ENCODE measurements at places on chromosomes 1 and 21.

DNA sequence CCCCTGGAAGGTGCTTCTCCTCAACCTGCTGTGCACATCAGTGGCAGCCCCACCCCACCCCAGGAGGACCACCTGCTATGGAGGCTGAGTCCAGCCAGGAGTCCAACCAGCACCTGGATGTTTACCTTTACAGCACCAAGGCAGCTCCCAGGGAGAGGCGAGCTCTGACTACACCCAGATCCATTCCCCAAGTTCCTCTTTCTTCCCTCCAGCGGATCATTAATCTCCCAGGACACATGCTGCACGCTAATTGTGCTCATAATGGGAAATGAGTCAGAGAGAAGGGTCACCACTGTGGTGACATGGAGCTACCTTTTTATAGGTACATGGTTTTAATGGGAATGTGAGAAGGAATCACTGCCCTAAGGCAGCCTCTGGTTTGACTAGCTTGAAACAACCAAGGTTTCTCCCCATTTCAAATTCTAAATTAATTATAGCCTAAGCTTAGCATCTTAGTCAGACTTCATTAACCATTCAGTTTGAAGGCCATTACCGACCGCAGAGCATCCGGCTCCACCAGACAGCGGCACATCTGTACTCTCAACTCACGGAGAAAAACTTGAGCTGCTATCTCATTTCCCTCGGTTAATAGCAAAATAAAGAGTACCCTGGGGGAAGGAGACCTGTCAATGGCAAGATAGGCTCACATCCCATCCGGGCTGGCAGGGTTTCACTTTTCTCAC, 173.1 kb upstream of the GALNT2 start:
- no peak for DNase-seq

DNA sequence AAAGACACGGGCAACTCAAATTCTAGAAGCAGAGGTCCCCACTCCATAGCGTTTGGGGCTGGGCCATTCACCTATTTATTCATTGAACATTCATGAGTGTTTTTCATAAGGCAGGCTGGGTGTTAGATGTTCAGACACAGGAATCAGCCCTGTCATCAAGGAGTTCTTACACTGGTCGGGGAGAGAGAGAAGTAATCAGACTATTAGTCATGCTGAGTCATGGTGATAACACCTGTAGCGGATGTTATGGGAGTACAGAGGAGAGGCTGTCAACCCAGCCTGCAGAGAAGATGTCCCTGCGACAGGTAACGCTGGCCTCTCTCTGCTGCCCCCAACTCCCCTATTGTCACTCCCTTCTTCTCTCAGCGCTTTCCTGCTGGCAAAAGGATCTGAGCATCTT, 17.2 kb downstream of the LY9 start:
- no peak for DNase-seq

GRCh38 chr1:185608177-185608576, 126.0 kb upstream of the HMCN1 start:
- DNase-seq, result no peak

DNA sequence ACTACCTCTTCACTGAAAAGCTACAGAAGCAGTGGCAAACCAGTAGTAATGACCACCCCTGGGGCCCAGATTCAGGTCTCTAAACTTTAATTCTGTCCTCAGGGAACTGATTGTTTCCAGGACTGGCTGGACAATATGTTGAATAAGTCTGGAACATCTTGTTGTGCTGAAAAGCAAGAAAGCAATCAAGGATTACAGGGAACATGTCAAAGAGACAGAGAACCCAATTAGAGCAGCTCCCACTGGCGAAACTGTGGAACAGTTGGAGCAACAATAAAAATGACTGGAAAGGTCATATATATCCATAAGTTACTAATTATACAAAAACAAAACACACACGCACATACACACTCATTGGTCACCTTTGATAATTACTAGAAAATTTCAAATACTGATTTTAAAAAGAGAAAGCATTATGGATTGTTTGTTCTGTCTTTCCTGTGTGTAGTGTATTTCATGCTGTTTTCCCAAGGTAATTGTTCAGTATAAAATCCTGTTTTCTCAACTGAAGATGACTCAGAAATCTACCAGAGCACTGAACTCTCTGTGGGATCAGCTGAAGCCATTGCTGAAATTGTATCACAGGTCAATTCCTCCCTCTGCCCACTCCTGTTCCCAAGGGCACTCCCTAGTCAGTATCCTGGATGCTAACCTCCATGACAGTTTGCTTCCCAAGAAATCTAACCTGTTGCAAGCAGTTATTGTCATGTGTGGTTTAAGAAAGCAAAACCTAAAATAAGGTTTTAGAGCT, 83.6 kb upstream of the RGS1 start:
- DNase-seq, result no peak

GRCh38 chr1:36187800-36188593, 32.0 kb downstream of the MAP7D1 start:
- peak; percentile 91 for DNase-seq

DNA sequence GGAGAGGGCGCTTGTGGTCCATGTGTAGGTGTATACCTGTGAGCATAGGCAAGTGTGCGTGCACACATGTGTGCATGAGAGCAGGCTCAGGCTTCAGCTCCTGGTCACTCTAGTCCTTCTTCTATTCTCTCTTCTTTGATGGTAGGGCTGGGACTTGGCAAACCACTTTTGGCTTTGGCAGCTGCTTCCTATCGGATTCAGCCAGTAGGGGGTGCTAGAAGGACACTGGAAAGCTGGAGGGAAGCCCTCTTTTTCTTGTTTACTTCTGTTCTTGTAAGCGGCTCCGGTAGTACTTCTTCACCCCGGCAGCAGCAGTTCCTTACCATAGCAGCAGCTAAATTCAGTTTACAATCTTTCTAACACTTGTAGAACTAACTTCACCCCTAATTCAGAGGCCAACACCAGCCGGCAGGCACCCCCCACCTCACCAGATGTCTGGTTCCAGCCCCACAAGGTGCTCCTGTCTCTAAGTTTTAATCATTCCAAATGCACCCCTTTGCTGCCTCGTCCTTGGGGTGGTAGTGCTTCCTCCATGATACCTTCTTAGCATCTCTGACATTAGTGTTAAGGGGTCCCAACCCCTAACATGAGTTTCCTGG, 25.1 kb downstream of the NENF start:
- no peak for DNase-seq

GRCh38 chr1:211828584-211829342, 1.8 kb downstream of the LPGAT1 start:
- no peak for DNase-seq

DNA sequence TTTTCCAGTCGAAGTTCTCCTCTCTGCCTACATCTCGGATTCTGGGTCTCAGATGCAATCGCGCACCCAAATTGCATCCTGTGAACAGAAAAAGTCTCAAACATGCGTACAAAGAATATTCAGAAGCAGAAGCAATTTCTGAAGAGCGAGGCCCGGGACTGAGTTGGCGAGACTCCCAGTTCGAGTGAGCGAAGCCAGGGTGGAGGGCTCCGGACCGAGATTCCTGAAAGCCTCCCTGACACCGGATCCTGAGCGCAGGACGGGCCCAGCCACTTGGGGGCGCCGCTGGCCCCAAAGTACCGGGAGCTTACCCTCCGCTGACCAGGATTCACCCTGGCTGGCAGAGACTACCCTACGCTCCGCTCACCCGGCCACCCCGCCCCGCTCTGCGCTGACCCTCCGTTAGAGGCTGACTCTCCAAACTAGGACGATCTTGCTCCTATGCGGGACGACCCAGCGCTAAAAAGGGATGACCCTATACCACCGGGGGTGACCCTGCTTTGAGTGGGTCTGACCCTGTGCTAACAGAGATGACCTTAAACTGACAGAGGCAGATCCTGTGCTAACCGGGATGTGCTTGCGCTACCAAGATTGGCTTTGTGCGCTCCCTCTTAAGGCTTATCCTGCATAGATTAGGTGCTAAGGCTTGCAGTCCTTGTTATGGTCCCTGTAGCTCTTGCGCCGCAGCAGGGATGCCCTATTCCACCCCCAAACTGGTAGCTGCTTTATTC, 12.1 kb downstream of the FOXD2 start:
- no peak for DNase-seq

DNA sequence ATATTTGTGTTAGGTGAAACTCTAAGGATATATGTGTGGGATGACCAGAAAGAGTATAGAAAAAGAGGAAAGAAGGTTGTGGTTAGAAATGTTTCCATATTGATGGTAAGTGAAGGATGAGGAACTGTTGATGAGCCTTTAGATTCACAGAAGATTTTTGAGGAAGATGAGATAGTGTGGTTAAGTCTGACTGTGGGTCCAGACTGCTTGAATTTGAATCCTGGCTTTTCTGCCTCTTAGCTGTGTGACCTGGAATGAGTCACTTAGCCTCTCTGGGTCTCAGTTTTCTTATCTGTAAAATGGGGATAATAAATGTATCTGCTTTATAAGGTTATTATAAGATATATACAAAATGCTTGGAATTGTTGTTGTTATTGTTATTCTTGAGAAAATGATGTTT, 27.5 kb downstream of the RGL1 start:
- DNase-seq, result no peak

- no peak for DNase-seq
These were observed 6.4 kb downstream of the IL12RB2 start for GRCh38 chr1:67313934-67314671.

DNA sequence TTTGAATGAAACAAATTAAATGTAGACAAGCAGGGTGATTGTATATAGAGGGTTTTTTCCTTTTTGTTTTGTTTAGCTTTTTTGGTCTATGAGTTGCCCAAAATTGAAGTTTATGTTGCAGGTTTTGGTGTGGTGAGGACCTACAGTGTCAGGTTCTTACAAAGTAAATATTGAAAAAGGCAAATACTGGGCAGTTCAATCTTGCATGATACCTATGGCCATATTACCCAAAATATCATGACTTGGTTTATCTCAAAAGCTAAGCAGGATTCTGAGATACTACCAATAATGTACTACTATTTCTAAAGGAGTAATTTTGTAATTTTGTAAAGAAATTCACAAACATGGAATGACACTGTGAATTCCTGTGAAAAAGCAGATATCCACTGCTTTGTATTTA, 1.8 kb downstream of the DNAJB4 start:
- DNase-seq, result no peak

DNA sequence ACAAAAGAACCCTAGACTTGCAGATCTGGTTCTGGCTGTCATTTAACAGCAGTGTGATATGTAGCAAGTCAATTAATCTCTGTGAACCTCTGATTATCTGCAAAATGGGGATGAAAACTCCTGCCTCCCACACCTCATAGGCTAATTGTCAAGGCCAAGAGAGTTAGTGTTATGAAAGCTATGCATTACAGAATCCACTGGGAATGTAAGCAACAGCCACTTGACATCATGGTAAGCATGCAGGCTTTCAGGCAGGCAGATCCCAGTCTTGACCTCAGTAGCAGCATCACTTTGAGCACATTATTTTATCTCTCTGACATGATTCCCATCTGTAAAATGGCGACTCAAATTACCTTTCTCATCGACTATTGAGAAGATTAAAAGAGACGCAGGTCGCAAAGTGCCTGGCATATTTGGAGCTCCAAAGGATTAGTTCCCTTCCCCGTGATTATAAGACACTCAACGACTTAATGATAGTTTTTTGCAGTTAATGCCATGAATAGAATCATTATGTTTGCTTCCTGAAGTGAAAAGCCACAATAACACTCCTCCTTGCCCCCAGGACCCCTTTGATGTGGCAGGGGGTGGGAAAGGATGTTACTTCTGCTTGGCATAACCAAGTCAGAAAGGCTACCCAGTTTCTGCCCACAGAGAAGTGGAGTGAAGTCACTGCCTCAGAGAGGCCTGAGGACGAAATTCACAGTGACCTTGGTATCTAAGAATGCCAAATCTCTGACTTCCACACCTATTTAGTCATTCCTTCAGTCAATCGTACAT, 273.0 kb upstream of the NFIA start:
- no peak for DNase-seq

DNA sequence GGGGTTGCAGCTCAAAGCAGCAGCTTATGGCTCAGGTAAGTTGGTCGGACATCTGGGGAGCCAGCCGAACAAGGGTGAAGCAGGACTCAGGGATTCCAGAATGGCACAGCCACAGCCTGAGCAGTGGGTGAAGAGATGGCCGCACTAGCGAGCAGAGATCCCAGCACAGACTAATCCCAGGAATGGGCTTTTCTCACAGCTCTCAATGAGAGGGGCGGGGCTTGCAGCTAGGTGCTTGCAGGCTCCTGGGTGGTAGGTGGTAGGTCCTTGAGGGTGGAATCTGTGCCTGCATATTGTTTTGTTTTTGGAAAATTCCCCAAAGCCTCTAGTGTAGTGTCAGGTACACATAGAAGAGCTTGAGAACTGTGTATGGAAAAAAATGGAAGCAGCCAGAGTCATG, 9.0 kb downstream of the KIAA0040 start:
- DNase-seq, result no peak

- DNase-seq, result no peak
These were observed 38.2 kb downstream of the DDX20 start for GRCh38 chr1:111793923-111794322.

GRCh38 chr1:29513357-29513756, 277.0 kb downstream of the PTPRU start:
- DNase-seq, result peak; percentile 69

GRCh38 chr1:67214420-67215174, 48.3 kb downstream of the IL23R start:
- no peak for DNase-seq

DNA sequence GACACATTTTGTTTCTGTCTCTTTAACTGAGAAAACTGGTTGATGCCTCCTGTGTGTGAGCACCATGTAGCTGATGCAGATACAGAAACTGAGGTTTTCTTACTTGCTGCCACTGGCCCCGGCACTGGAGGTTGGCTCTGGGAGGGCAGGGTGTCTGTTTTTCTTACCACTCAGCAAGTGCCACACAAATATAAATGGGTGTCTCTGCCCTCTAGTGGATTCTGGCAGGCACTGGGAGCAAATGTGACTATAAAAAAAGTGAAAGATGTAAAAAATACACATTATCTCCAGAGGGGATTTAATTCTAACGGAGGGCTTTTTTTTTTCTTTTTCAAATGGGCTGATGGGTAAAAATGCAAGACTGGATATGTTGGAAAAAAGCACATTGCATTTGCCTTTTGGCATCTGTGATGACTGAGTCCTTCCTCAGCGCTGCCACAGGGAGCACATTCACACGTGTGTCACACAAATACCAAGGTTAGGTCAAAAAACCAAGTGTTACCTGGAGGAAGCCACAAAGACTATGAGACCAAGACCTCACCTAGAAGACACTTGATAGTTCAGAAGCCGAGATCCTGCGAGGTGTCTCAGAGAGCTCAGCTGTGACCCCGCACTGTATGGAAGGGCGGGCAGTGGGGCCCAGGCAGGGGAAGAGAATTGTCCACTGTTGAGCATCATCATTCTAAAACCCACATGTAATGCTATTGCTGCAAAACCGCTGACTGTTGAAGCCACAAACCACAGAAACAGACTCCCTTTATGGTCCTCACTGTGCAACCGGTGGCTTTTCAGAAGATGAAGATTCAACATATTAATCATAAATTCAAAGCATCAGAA, 18.9 kb downstream of the PGBD2 start:
- no peak for DNase-seq
